Fibroblast of mammary gland (primary cell): ENCODE measurements at places on chromosomes 12 and 14.

DNA sequence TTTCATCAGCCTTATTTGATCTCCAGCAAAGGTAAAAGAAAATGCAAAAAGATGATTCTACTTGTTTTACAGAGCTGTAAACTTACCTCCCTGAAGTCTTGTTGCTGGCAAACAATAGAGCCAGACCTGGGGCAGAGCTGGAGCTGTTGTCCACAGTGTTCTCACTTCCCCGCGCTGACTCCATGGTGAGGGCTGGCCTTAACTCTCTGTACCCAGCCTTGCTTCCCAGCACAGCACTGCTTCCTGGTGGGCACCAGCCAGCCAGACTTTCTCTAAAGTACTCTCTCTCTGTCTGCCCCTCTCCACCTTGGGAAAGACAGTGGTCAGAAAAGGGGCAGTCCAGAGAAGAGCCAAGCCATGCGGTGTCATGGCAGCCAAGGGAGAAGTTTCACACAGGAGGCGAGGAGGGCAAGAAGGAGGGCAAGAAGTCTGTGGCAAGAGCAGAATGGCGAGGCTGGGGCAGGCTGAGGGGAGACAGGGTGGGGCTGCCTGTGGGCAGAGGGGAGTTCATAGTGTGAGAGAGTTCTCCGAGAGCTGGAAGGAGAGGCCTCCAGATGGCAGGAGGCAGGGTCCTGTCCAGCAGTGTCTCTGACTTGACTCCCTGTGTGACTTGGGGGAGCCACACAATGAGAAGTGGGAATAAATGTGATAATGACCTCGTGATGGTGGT is 9.3 kb downstream of the EVL start:
- DNase-seq, result no peak

- DNase-seq, result no peak
Measured at GRCh38 chr12:67539329-67539728, 109.2 kb upstream of the DYRK2 start.

- no peak for DNase-seq
Measured at GRCh38 chr12:117502633-117503032, 141.2 kb upstream of the NOS1 start.

DNA sequence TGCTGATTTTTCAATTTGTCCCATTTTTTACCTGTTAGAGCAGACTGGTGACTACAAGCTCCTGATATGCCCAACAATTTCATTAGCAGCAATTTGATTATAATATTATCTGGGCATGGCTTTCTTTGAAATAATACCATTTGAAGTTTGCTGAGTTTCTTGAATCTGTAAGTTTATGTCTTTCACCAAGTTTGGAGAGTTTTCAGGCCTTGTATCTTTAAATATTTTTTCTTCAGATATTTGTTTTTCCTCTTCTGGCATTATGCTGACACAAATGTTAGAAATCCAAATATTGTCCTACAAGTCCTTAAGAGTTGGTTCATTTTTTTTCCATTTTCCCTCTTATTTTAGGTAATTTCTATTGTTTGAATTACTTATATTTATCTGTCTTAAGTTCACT is 30.4 kb downstream of the SLC2A13 start:
- no peak for DNase-seq

DNA sequence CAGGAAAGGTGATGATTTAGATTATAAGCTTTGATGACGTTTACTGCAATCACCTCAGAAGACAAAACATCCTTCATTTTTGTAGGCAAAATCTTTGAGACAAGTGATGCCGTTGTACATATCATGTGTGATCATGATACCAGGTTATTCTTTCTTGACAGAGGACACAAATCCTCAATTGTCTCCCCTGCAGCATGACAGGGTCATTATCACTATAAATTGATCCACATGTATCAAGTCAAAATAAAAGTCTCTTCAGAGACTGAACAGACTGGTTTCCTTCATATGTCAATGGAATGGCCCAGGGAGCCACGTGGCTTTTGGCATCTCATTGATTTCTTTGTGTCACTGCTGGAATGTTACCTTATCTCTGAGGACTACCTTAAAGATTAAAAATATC is 995.7 kb downstream of the FLRT2 start:
- no peak for DNase-seq
